T-cell (primary cell): ENCODE measurements at places on chromosomes 13 and 19. TPM values are rescaled to one million over a fixed set of nuclear protein-coding genes. Genes with fewer than 3 reads are reported as not detected.
A peak's percentile ranks its signal among the peaks of the same experiment; 100 is the strongest.

GRCh38 chr19:36915992-36916830 lies at the start of the genes ZNF568 and ZNF829:
Gene ZNF568 (plus strand): TSS chr19:36916332. CDS start chr19:36922771, 6,439 bp downstream.
Gene ZNF829 (minus strand): TSS chr19:36916291. CDS start chr19:36915167, 1,124 bp downstream.
- peak; percentile 97 for DNase-seq

- DNase-seq, result no peak
These were observed 125.6 kb downstream of the SPRY2 start for GRCh38 chr13:80215368-80215767.

DNA sequence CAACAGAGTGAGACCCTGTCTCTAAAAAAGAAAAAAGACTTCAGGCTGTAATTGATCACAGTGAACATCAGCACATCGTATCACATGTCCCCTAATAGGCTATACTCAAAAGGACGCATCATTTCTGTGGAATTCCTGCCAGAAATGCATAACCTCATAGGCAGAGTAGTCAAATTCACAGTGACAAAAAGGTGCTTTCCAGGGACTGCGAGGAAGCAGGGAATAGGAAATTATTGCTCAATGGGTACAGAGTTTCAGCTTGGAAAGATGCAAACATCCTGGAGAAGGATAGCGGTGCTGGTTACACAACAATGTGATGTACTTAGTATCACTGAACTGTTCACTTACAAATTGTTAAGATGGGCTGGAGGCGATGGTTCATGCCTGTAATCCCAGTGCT lies 41.1 kb upstream of the MRI1 start:
- no peak for DNase-seq

MRPL57 gene
- 17.5 TPM for total RNA-seq

- DNase-seq, result no peak
These were observed 19.6 kb downstream of the AP2A1 start for GRCh38 chr19:49786376-49786820.

GRCh38 chr13:87684850-87685742 lies 13.9 kb downstream of the SLITRK5 start:
- DNase-seq, result no peak

DNA sequence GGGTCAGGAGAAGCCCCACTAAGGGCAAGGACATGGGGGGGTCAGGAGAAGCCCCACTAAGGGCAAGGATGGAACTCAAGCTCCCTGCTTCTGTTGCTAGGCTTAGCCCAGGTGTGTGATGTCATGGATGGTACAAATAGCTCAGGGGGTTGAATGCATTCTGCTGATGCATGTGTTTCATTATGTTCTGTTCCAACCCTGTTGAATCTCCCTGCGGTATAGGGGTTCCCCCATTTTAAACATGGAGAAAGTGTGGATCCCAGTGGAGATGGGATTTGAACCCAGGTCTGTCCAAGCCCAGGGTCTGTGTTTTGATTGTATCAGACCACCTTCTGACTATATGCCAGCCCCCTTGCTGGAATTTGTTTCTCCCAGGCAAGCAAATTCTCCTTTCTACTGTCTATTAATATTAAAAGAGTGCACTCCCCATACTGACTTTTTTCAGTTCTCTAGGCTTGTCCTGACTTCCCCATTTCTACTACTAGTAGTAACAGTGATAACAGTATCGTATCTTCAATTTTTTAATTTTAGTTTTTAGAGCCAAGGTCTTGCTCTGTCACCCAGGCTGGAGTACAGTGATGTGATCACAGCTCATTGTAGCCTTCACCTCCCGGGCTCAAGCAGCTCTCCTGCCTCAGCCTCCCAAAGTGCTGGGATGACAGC lies 6.7 kb downstream of the ZNF865 start:
- no peak for DNase-seq

DNA sequence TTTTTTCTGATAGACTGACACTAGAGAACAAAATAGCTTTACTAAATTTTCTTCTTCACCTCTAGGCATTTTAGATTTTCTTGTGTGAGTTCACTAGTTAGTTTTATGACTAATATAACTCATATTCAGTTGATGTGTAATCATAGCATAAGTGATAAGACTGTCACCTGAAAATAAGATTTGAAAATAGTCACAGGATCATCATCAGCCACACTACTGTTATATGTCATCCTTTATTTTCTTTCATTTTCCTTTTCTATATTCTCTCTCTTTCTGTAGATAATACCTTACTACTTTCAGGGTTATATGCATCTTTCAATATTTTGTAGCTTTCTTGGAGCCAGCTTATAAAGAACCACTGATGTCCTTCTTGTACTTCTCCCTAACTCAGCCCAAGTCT lies 292.6 kb downstream of the TDRD3 start:
- DNase-seq, result no peak

DNA sequence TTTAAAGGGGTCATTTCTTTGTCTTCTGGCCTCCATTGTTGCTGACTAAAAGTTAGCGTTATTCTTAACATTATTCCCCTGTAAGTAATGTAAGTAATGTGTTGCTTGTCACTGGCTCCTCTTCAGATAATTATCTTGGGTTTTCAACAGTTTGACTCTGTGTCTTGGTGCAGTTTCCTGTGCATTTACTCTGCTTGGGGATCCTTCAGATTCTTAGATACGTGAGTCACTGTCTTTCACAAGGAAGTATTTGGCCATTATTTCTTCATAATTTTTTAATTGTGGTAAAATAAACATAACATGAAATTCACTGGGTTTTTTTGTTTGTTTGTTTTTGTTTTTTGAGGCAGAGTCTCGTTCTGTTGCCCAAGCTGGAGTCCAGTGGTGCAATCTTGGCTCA lies 13.5 kb upstream of the OR7D2 start:
- no peak for DNase-seq

GRCh38 chr19:13042443-13043130 lies 47.3 kb downstream of the NFIX start:
- no peak for DNase-seq

- no peak for DNase-seq
These were observed 38.6 kb downstream of the LYL1 start for GRCh38 chr19:13064092-13064489.

DNA sequence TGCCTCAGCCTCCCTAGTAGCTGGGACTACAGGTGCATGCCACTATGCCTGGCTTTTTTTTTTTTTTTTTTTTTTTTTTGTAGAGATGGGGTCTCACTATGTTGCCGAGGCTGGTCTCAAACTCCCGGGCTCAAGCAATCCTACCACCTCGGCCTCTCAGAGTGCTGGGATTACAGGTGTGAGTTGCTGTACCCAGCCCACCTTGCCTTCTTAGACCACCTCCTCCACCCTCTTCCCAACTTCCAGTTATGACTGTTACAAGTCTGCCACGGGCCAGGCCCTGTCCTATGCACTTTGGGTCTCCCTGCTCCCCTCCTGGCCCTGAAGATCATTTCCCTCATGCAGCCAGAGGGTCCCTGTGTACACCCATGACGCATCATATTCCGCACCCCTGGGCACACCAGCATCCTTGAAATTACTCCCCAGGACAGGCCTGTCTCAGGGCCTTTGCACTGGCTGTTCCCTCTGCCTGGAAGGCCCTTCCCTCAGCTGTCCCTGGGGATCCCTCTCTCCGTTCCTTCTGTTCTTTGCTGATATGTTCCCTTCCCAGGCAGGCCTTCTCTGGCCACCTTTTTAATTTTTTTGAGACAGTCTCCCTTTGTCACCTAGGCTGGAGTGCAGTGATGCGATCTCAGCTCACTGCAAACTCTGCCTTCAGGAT lies 3.0 kb downstream of the LGALS4 start:
- no peak for DNase-seq
